ENCODE measurements at places on chromosomes 7 and 10. TPM values are rescaled to one million over a fixed set of nuclear protein-coding genes. Genes with fewer than 3 reads are reported as not detected.

Gene ADRA2A
- 14.3 TPM for total RNA-seq

- no peak for DNase-seq
Measured at GRCh38 chr7:149626972-149627371, 129.4 kb upstream of the ZNF746 start.

- no peak for DNase-seq
Measured at GRCh38 chr7:141609576-141609975, 58.4 kb downstream of the AGK start.

- DNase-seq = no peak
Measured at GRCh38 chr7:159046300-159046699, 98.4 kb downstream of the VIPR2 start.

DNA sequence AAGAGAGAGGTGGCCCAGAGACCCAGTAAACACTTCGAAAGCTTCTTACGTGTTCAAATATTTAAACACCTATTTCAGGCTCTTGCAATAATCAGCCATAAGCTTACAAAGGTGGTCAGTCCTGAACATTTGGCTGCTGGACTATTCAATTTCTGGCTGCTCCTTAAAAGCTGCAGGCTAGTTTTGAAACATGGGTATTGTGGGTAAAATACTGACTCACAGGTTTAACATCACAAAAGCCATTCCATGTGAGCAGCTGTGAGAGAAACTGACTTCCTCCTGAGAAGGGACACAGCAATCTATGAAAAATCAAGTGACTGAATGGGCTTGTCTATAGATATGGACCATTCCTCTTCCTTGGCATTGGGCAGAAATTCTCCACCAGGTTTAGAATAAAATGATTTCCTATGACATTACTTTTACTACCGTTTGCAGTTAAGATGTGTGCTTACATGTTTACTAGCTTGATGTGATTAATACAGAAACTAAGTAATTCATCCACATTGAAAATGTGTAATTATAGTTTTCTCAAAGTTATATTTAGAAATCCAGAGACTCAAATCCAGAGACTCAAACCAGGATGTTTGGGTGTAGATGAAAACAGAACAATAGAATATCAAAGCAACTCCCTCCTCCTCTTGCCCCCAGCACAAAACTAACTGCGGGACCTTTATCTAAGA, 252.3 kb downstream of the GATA3 start:
- DNase-seq = no peak

Gene CAPZA2
- total RNA-seq = 186 TPM

Gene GRM3
- total RNA-seq = not detected

GRCh38 chr7:27885652-27886051, 145.7 kb downstream of the TAX1BP1 start:
- no peak for DNase-seq

DNA sequence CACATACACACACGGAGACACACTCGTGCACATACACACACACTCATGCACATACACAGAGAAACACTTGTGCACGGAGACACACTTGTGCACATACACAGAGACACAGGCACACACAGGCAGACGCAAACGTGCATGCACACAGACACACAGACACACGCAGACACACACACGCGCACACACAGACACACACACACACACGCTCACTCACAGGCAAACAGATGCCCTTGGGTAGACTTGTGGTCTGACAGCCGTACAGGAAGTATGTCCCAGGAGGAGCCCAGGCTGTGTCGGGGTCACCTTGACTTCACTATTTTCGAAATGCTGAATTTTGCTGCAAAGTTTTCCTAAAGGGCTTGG, 538.0 kb downstream of the DNAJB6 start:
- no peak for DNase-seq

Gene DLX6
- total RNA-seq = not detected

GRCh38 chr7:102085218-102085772, 201.4 kb upstream of the SH2B2 start:
- peak; percentile 53 for DNase-seq

Gene ANKMY2
- total RNA-seq = 31.4 TPM

Gene SCART1
- total RNA-seq = 1.3 TPM

DNA sequence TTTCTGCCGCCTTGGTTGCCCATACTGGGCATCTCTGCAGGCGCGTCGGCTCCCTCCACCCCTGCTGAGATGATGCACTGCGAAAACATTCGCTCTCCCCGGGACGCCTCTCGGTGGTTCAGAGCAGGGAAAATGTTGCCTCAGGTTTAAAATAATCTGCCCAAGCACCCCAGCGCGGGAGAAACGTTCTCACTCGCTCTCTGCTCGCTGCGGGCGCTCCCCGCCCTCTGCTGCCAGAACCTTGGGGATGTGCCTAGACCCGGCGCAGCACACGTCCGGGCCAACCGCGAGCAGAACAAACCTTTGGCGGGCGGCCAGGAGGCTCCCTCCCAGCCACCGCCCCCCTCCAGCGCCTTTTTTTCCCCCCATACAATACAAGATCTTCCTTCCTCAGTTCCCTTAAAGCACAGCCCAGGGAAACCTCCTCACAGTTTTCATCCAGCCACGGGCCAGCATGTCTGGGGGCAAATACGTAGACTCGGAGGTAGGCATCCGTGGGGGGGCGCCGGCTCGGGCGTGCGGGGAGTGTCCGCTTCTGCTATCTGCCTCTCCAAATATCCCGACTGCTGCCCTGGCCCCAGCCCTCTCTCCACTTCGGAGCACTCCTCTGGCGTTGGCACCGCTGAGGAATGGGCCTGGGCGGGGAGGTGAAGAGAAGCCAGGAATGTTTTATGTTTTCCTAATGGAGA, at the start of gene CAV1:
Gene CAV1 (plus strand): TSS at position 428 of the 689 bp plus-strand sequence. CDS start 27 bp downstream, at position 455.
- DNase-seq = peak; percentile 61

- no peak for DNase-seq
Measured at GRCh38 chr7:65448816-65449504, 75.3 kb downstream of the ZNF92 start.

- DNase-seq = no peak
Measured at GRCh38 chr10:51685768-51686167, 13.6 kb downstream of the CSTF2T start.

DNA sequence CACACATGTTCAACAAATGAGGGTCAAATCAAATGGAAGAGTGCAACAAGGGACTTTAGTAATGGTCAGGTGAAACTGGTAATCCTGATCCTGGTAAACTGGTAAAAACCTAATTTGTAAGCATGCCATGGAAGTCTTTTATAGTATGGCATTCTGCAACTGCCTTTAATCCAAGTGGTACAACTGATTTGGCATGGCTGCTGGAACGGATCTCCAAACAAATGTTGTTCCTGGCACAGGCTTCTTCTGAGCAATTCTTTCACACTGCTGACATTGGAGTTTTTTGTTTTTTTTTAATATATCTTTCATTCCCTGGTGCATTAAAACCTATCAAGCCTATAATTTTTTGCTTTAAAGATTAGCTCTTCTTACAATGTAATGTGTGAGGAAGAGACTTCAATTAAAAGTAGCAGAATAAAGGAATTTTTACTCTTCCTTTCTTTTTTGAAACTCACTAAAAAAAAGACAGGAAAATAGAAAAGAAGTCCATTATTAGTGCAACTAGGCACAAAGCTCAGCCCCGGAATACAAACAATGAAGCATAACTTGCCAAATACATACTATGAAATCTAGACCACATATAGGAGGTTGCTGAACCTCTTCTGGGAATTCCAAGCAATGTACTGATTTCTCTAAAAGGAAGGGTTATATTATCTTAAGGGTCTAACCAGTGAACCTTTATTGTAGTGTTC, 79.3 kb upstream of the OIT3 start:
- no peak for DNase-seq

DNA sequence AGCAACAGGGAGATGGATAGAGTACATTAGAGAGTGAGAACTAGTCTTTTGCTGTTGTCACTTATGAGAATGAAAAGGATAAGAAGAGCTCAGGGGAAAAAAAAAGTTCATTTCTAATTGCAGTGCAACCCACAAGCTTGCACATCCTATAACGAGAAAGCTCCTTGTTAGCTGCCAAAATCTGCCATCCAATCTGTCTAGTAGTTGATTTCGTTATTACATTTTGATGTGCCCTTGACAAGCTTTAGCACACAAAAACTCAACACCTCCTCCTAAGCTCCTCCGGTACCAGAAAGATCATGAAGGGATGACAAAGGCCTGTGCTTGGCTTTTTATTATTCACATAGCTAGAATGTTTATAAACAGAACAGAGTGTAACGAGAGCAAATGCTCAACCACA, 519.4 kb downstream of the SUGCT start:
- no peak for DNase-seq

Gene LAMB1
- 96.7 TPM for total RNA-seq

- DNase-seq = no peak
Measured at GRCh38 chr7:102873470-102874165, 39.2 kb upstream of the LRRC17 start.

DNA sequence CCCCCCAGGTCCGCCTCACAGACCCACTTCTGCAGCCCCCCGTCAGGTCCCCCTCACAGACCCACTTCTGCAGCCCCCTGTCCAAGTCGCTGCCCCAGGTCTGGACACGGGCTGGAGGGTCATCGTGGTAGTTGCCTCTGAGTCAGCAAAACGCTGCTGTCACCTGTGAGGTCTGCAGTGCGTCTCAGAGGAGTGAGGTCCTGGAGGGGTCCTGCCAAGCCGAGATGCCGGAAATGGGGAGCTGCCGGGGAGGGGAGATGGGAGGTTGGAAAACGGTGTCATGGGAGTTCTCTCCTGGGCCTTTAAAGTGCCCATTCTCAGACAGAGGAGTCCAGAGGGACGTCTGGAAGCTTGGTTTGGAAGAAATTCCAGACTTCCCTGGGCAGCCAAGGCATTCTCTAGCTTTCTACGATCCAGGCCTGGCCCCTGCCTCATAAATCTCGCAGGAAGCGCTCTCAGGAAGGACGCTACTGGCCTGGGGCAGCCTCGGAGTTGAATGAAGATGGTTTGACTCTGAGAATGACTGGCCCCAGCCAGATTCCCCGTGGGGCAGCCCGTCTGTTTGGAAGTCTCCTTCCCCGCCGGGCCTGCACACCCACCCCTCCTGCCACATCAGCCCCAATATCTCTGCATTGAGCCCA, 38.7 kb downstream of the CALML3 start:
- no peak for DNase-seq

DNA sequence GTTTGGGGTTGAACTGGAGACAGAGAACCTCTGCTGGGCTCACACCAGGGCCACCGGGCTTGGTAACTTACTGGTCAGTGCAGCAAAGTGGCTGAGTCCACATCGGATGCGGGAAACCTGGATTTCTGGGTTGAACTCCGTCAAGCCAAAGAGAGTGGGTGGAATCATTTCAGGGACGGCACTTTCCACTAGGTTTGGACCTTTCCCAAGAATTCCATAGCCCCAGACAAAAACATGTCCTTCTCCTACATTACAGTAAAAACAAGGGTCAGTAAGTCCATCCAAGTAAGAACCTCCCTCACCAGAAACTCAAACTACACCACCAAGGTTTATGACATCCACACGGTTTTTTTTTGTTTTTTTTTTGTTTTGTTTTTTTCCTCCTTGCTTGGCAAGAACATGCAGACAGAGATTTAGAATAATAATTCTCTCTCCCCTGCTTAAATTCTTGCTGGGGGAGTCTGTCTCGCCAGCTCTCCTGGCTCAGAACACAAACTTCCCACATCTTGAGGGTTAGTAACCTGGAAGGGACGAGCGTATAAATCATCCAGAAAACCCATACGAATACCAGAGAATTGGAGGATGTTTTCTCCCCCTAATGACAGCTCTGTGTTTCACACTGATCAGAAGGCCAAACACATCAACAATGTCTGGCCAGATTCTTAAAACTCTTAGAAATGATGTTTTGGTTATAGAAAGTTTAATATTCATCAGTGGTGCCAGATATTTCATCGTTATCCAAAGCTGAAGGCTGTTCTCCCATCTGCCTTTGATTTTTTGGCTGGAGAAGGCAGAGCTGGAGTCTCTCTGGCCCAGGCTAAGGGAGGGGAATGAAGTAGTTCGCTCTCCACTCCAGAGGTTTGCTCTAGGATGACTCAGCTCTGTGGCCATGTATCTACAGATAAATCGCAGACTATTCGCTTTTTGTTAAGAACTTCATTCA, 17.5 kb downstream of the RCC1L start:
- no peak for DNase-seq

DNA sequence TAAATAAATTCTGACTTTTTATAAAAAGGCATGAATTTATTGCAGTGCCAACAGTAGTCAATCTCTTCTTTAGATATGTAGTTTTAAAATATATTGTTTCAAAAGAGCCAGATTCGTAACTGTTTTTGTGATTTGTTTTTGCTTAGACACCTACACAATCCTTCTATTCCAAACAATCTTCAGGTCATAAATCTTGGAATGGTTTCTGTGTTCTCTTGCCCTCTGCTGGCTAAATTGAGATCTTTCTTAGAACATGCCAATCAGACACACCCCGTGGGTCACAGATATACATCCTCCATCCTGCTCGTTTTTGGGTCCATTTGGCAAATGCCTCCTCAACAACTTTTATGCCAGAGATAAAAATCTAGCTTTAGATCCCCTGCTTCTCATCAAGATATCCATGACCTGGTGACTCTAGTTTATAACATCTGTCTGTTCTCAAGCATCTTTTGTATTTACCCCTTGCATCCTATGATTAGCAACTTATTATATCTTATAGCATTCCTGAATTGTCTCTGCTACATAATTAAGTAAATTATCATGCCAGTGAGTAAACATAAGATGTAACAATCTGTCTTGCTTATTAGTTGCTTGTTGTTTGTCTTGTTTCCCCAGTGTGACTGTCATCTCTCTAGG, 35.3 kb upstream of the IFRD1 start:
- DNase-seq = no peak

- no peak for DNase-seq
Measured at GRCh38 chr7:1557006-1557405, 1.0 kb upstream of the TMEM184A start.

- DNase-seq = no peak
Measured at GRCh38 chr7:122919643-122920181, 33.5 kb upstream of the CADPS2 start.

Gene AKR1D1
- total RNA-seq = not detected

Gene SNX8
- total RNA-seq = 36.7 TPM

DNA sequence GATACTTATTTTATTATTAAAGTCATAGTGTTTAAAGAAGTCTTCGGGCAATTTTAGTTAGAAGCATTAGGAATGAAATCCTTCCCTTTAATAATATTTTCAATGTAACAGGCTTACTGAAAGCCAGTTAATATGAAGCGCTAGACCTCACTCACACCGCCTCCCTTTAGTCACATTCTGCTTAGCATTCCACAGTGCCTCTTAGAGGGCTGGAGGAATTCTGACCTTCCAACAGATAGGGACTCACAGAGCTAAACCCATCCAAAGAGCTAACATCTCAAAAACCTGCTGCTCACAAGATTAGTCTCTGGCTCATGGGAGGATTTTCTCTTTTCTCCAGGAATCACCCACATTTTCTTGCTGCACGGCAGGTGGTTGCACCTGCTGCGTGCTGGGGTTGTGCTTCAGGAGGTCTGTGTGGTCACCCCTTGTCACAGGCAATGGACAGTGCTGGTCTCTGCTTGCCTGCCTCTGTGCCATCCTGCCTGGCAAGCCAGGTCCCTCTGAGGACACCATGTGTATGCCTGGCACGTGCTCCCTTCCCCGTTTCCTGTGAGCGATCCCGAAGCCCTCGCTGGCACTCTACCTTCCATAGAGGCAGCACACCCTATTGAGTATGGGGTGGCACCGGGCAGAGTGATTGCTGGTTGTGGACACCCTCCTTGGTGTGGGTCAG, 91.8 kb downstream of the KLF6 start:
- no peak for DNase-seq

Gene VAX1
- not detected for total RNA-seq

GRCh38 chr10:68212721-68213352, 19.1 kb downstream of the ATOH7 start:
- no peak for DNase-seq

Gene PLEKHS1
- total RNA-seq = 13.3 TPM
